Chondrocyte (in vitro differentiated cells): ENCODE measurements at places on chromosomes 11 and 22. TPM values are rescaled to one million over a fixed set of nuclear protein-coding genes. Genes with fewer than 3 reads are reported as not detected.

Gene CRYBB3
- not detected in 3 replicates for total RNA-seq

Gene SEC14L3
- total RNA-seq, result not detected in 3 replicates

Gene PKNOX2
- total RNA-seq, result 34.0 to 74.0 TPM (median 34.9 TPM) in 3 replicates

- no peak for DNase-seq
These were observed 23.1 kb downstream of the PTPN5 start for GRCh38 chr11:18768472-18768901.

Gene FAM83F
- 0.22 TPM in 1 of 3 replicates, not detected in the others for total RNA-seq

Gene SCUBE2
- total RNA-seq, result 2.0 to 5.0 TPM (median 4.6 TPM) in 3 replicates
